Body of pancreas (tissue), 4 donors: ENCODE measurements at places on chromosomes 11 and 22.

DNA sequence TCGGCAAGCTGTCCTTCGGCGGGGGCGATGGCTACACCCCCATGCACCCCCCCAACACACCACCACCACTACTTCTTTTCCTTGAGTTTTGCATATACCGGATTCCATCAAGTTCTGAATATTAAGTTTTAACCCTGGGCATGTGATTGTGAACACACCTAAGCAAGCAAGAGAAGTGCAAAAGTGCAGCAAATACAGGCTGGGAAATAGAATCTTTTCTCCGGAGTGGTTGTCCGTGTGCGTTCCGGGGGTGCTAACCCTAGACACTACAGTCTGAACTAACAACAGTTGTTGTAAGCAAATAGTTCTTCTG lies 574 bp downstream of the PRSS23 start:
- DNase-seq = no peak

DNA sequence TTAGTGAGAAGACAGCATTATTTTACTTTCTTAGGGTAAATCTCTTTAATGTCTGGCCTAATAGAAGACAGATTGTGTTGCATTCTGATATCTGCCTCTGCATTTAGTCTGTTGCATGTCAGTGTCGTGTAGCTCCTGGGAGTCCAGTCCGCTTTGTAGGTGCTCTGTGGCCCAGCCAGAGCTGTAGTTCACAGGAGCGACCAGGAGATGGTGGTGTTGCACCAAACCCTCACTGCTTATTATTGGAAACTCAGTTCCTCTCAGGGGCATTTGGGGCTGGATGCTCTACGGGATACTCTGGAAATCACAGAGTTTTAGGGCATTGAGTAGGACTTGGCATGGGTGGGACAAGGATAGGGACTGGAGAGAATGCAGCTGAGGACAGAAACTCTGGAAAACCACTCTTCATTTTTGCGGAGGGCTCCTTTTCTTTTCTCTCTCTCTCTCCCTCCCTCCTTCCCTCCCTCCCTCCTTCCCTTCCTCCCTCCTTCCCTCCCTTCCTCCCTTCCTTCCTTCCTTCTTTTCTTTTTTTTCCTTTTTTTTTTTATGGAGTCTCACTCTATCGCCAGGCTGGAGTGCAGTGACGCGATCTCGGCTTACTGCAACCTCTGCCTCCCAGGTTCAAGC lies 21.7 kb downstream of the MIAT start:
- DNase-seq = peak; percentile 74

DNA sequence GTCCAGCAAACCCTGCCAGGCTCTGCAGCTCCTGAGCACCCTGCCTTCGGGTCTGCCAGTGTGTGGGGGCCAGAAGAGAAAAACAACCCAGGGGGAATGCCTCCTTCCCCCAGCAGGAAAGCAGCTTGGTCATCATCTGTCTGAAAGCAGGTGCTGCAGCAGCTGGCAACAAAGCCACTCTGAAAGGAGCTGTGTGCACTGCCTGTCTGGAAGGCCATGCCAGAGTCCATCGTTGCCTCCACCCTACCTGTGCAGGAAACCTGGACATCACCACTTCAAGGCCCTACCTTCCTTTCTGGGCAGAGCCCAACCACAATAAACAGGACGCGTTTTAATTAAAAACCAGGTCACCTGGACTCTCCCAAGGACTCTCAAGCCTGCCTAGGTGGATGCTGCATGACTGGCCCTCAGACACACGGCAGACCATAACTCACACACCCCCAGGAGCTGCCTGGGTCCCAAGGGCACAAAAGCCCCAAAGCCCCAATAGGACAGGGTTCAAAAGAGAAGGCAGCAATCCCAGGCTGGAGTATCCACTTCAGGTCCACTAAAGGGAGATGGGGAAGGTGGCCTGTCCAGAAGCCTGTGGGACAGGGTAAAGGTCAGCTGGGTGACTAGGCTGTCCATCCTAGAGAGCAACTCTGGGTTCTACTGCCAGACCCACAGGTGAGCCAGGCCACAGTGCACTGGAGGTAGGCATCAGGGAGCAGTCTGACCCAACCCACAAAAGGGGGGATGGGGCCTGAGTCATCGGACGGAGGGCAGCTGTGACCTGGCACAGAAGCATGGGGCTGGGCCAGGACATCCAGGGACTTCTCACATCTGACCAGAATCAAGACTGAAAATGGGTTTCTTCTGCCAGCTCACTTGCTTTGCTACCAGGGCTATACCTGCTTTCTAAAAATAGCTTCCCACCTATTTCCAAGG lies 6.1 kb downstream of the GNB1L start:
- peak; percentile 66 for DNase-seq

DNA sequence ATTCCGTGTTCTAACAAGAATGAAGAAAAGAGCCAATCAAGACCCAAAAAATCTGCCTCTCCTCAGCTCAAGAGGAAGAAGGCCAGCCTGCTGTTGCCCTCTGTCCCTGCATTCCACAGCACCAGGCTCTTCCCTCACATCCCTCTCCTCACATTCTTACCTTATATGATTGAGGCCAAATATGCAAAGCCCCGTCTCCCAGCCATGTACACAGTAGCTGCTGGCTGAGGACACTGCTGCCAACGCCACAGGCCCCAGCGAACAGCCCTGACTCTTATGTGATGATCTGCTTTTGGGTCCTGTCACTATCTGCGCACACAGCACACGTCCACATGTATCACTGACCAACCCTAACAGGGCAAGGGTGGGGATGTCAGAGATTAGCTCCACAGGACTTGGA lies 60.2 kb downstream of the MICAL3 start:
- DNase-seq = no peak

DNA sequence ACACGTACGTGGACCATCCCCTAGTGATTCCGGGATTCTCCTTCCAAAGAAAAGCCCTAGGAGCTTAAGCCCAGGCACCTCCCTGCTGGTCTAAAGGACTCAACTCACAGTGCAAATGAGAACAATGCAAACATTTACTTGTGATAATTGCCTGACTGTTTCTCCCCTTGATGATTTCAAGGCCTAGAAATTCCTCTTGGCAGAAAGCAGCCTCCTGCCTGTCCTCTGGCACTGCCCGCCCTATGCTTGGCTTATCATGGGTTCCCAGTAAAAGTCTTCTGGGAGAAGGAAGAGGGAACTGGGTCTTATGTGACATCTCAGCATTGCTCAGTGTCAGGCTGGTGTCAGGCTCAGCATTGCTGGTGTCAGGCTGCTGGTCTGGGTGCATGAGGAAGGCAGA lies 351.8 kb downstream of the SHANK2 start:
- no peak for DNase-seq
